ENCODE measurements at places on chromosomes 2 and 18.

DNA sequence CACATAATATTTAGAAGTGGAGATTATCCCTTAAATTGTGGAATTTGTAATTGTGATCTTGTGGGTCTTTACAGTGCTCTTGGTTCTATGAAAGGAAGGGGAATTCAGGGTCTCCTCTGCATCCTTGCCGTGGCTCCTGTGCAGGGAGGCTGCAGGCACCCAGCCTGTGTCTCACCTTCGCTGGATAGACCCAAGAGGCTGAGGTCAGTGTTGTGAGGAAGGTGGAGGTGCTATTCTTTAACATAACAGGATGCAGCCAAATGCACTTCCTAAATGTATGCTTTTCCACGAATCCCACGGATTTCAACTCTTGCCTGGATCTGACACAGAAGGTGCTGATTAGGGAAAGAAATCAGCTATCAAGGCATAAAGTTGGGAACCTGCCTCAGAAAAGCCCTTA is 69.5 kb downstream of the TMEM18 start:
- DNase-seq = no peak

- DNase-seq = no peak
Observed at GRCh38 chr2:197307933-197308521, 2.6 kb downstream of the ANKRD44 start.

- no peak for DNase-seq
Observed at GRCh38 chr2:202215179-202215578, 23.2 kb downstream of the SUMO1 start.

DNA sequence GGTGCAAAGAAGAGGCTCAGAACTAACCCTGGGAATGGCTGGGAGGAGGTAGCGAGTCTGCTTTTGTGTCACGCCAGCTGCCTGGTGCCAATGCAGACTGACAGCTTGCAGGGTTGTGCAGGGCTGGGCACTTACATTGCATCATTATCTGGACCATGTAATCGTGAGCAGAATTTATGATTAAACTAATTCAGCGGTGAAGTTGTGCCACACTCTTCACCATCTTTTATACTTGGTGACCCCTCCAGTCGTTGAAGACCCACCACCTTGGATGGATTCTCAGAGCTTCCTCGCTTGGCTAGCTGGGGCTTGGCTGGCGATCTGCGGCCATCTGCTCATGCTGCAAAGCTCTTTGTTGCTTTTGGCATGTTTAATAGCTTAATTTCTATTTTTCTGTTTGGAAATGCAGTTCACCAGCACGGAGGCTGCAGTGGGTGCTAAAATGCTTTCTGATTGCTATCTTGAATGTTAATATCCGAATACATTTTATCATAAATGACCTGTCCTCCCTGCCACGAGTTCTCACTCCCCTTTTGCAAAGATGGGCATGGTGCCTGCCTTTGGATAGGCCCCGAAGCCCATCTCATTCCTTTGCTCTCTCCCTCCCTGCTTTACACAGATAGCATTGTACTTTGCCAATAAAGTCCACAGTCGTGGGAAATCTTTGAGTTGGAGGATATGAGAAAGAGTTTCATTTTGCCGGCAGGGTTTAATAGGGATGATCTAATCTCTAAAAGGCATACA is 188.2 kb downstream of the PRKCE start:
- no peak for DNase-seq

- DNase-seq = no peak
Observed at GRCh38 chr18:42182728-42183700, 228.0 kb downstream of the PIK3C3 start.
